Bladder microvascular endothelial cell (primary cell): ENCODE measurements at places on chromosomes 1 and 21. TPM values are rescaled to one million over a fixed set of nuclear protein-coding genes. Genes with fewer than 3 reads are reported as not detected.

Gene TIMM17A
- 50.3 and 66.6 TPM in 2 replicates for total RNA-seq

Gene PTPN22
- total RNA-seq: 0.49 and 0.63 TPM in 2 replicates

Gene FMOD
- 0.65 and 21.8 TPM in 2 replicates for total RNA-seq

Gene PROK1
- not detected in 2 replicates for total RNA-seq

Gene SPATA6
- 1.6 TPM in 2 replicates for total RNA-seq
